T-helper 2 cell (primary cell): ENCODE measurements at places on chromosomes 3 and 15.
A peak's percentile ranks its signal among the peaks of the same experiment; 100 is the strongest.

- no peak for DNase-seq
Measured at GRCh38 chr15:40793216-40793989, 13.5 kb upstream of the ZFYVE19 start.

- no peak for DNase-seq
Measured at GRCh38 chr3:188491276-188491687, 337.3 kb downstream of the LPP start.

DNA sequence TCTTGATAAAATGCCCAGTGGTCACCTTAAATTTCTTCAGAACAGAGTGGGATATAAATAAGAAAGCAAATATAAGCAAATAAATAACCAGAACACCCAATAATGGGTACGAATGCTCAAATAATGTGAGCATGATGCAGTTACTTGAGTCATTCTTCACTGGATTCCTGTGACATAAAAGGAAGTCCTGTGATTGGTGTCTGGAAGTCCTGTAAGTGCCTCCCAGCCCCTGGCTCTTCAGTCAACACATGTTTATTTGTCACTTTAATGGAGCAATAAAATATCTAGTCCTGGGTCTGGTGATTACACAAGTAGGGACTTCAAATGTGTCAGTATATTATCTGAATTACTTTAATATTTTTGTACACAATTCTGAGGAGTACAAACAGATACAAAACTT, 30.4 kb downstream of the TMEM212 start:
- DNase-seq = no peak

DNA sequence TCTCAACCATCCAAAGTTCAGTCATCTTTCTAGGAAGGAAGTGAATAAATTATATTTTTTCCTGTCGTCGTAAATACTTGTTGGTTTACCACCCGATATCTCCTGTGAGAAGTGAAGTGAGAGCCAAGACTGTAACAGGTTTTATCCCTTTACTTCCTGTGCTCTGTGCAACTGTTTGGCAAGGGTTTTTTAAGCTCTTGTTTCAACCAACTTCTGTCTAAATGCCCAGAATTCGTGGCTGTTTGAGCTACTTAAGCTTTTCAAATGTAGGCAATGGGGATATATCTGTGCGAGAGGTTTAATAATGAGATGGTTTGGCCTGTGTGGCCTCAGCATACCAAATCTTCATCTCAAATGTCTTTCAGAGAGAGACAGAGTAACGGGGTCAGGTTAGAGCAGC, 134.7 kb downstream of the LRTM1 start:
- no peak for DNase-seq

DNA sequence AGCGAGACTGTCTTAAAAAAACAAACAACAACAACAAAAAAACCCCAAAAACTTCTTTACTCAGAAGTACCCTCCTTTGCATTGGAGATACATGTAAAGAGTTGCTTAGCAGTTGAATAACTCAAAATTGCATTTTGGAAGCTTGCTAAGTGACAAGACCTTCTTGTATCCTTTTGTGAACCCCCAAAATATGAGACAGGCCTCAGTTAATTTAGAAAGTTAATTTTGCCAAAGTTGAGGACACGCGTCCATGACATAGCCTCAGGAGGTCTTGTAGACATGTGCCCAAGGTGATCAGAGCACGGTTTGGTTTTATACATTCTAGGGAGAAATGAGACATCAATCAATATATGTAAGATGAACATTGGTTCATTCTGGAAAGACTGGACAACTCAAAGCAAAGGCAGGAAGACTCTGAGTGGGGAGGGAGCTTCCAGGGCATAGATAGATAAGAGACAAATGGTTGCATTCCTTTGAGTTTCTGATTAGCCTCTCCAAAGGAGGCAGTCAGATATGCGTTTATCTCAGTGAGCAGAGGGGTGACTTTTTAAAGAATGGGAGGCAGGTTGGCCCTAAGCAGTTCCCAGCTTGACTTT, 1.7 kb upstream of the ARF4 start:
- no peak for DNase-seq

- no peak for DNase-seq
Measured at GRCh38 chr15:79682851-79683288, 213.9 kb downstream of the MTHFS start.

- DNase-seq = peak; percentile 51
Measured at GRCh38 chr3:24004171-24004938, 59.3 kb downstream of the NR1D2 start.

DNA sequence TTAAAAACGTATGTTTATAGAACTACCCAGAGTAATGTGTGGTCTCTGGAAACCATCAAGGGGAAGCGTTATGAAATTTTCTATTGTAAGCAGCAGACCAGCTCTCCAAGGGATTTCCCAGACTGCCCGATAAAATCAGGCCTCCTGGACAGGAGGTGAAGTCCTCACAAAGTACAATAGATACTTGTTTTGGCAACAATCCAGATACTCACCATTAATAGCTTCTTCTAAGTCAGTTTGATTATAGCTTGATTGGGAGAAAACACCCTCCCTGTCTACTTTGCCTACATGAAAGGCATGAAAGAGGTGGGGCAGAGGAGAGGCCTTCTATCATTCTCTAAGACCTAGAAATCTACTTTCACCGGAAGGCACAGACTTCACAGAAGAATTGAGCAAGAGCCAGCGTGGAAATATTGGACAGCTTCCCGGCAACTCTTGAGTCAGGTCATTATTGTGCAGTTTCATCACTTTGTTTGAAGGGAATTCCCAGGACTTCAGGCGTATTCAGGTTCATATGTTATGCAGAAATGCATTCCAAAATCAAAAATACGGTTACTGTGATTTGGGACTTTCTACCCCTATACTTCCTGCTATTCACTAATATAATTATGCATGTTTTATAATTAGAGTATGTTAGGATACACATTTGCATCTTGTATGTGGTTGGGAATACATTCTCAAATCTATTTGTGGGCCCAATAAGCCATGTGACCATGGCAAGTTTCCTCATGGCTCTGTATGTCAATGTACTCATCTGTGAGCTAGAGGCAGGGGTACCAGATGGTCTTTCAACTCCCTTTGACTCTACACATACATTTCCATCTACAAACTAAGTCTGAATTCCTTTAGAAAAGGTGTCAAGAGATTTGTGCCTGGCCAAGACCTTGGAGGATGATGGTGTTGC, 103.5 kb downstream of the CD47 start:
- no peak for DNase-seq

GRCh38 chr3:102098130-102098885, 249.0 kb downstream of the NFKBIZ start:
- no peak for DNase-seq

- no peak for DNase-seq
Measured at GRCh38 chr3:105051972-105052371, 314.7 kb upstream of the ALCAM start.

DNA sequence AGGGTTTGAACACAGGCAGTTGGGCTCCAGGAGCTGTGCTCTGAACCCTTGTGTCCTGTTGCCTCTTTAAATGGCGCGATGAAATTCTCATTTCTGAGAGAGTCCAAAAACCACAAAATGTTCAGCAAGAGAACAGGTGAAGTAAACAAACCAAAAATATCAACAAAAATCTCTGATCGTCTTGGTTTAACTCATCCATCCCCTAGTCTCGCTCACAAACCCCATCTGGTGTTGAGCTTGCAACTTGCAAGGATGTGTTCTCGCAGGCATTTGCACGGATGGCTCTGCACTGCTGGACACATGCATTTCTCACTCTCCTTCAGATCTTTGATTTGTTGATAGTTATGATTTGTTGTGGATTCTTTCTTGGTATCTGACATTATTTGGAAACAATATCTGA, 31.1 kb downstream of the FAH start:
- no peak for DNase-seq

DNA sequence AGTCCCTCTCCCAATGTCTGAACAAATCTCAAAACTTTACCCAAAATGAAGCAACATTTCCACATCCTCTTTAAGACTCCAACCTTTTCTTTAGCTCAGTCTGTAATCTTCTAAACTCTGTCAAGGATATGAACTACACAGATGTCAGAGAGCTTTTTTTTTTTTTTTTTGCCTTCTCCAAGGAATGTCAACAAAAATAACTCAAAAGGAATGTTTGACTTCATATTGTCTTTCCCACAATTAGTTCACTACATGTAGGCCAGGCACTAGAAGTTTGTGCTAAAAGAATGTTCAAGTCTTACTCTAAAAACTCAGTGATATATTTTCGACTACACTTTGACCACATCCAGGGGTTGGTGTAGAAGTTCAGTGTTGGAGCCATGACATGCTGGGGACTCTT, 37.1 kb downstream of the ADAMTS9 start:
- DNase-seq = no peak

- DNase-seq = no peak
Measured at GRCh38 chr15:78007964-78008886, 69.3 kb downstream of the TBC1D2B start.

DNA sequence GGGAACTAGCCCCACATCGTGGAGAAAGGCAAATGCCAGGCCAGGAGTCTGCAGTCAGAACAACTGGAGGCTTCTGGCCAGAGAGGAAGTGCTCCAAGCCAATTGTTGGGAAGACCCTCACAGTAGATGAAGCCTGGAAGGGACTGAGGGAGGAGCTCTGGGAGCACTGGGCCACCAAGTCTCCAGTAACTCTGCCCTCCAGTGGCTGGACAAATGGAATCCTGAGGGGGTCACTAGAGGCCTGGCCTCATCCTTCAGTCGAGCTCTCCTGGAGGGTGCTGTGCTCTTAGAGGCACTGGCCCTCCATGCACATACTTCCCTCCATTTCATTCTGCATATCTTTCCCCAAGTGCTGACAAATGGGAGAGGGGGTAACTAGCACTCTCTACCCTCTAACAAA, 103.0 kb downstream of the MYLK start:
- no peak for DNase-seq

DNA sequence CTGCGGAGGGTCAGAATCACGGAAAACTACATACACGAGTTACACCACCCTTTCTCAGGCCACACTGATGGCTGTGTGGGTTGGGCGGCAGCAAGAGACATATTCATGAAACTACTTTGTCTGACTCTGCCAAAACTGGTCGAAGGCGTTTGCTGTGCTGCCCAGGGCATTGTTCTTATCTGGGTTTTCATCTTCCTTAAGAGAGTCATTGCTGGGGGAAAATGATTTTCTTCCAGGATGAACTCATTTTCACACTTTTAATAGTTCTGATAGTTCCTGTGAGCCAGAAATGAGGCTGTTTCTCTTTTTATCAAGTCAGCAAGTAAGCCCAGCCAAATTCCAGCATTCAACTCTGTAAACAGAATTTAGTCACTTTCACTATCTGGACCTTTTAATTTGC, 47.6 kb downstream of the TRIM71 start:
- DNase-seq = no peak

- no peak for DNase-seq
Measured at GRCh38 chr3:136120373-136121348, 75.5 kb downstream of the MSL2 start.

- DNase-seq = no peak
Measured at GRCh38 chr15:35603856-35604255, 57.9 kb upstream of the DPH6 start.

DNA sequence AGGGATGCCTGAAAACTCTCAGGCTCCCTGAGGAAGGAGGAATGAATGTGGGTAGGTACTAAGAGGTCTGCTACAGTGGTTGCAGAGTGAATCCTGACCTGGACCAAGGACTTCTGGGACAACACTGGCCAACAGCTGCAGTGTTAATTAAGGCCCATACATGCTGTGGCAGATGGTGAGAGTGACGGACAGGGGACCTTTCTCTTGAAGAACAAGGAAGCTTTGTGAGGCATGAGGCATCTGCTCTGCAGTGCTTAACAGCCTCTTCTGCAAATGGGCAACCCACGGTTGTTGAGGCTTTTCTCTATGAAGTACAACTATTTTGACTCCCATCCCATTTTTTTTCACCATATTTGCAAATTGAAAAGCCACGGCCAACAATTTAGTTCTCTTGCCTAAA, 26.6 kb upstream of the ACAN start:
- DNase-seq = no peak

- DNase-seq = no peak
Measured at GRCh38 chr3:27827041-27827440, 104.9 kb upstream of the EOMES start.

GRCh38 chr3:194036842-194037241, 99.1 kb upstream of the HES1 start:
- DNase-seq = no peak

- DNase-seq = no peak
Measured at GRCh38 chr15:66625974-66626373, 60.2 kb upstream of the LCTL start.

DNA sequence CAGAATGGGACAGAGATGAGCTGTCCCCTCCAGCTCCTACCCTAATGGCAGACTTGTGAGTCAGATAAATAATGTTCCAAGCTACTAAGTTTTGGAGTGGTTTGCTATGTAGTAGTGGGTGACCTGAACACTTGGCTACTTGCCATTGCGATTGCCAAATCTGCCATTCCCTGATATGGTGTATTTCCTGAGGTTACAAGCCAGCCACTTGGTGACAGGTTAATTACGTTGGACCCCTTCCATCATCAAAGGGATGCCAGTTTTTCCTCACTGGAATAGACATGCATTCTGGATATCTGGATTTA, 33.6 kb downstream of the MORF4L1 start:
- no peak for DNase-seq

GRCh38 chr3:18657858-18658820, 233.0 kb upstream of the SATB1 start:
- DNase-seq = peak; percentile 85

- no peak for DNase-seq
Measured at GRCh38 chr3:152760591-152760990, 74.3 kb upstream of the P2RY1 start.

- DNase-seq = no peak
Measured at GRCh38 chr3:182592747-182593146, 200.6 kb upstream of the ATP11B start.

- DNase-seq = no peak
Measured at GRCh38 chr15:63948971-63949370, 97.3 kb downstream of the DAPK2 start.

DNA sequence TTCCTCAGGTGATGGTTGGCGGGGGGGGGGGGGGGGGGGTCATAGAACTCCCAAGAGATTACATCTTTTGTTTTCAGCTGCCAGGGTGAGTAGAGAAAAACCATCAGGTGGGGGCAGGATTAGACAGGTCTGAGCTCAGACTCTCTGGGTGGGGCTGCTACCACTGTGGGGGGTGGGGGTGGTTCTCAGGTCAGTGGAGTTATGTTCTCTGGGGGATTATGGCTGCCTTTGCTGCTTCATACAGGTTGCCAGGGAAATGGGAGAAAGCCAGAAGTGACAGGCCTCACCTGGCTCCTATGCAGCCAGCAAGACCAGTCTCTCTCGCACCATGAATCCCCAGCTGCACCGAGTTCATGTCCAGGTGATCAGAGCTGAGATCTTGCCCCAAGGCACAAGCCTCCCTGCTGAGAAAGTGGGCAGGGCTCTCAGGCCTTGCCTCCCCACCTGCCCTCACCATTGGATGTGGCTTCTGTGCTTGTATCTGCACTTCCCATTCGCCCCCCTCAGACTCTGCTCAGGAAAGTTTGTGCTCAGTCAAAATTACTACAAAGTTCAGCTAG, 828.1 kb downstream of the MCTP2 start:
- no peak for DNase-seq

DNA sequence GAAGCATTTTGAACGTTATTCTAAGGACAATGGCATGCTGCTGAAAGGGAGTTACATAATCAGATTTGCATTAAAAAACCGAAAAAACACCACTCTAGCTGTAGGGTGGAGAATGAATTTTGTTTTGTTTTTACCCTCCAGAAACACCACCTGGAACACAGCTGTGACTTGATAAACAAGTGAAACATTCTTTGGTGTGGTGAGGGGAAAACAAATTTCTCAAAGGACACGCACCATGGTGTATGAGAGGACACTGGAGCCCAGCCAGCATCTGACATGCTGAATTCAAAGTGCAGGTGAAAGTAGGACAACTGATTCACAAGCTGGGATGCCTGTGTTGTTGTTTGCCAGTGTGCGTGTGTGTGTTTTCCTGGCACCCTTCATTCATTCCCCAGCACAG, 554.5 kb upstream of the TBL1XR1 start:
- no peak for DNase-seq

GRCh38 chr3:73908218-73908617, 283.5 kb upstream of the PDZRN3 start:
- no peak for DNase-seq
